SHP77 (cell line): ENCODE measurements at places on chromosomes 7 and 10.
A peak's percentile ranks its signal among the peaks of the same experiment; 100 is the strongest.

DNA sequence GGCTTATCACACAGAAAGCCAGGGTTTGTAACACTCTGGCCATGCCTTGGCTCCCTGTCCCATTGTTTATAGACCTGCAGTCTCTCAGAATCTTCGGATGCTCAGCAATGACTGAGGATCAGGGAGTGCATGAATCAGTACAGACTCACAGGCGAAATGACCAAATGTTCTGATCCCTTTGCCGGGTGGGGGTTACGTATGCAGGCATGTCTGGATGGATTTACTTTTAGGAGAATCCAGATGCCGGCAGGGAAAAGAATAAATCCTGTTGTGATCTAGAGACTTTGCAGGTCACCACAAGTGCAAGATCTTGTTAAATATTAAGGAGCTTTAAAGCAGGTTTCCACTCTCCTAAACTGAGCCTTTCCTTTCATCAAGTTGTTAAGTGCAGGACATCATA lies 149.5 kb downstream of the SFMBT2 start:
- DNase-seq = no peak

DNA sequence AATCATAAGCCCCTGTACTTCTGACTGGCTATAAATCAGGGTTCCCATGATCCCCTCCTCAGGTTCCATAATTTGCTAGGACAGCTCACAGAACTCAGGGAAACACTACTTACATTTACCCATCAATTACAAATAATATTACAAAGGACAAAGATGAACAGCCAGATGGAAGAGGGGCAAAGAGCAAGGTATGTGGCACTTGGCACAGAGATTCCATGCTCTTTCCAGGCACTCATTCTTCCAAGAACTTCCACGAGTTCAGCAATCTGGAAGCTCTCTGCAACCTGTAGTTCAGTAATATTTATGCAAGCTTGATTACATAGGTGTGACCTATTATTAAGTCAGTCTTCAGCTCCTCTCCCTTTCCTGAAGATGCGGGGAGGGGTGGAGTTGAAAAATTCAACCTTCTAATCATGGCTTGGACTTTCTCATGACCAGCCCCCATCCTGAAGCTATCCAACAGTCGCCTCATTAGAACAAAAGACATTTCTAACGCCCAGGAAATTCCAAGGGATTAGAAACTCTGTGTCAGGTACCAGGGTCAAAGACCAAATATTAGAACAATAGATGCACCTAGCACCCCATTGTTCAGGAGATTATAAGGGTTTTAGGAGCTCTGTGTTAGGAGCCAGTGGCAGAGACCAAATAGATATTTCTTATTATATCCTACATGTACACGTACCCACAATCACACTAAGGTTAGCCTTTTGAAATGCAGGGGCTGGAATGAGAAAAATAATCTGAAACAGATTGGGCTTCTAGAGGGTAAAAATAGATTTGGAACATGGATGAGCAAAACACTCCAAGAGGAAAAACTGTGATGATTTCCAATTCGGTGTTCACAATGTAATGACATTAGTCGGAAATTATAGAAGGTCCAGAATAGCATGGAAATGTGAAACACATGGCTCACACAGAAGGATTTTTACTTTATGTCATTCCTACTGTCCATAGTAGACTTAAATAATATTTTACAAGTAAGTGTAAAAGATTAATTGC lies 7.0 kb downstream of the ANKMY2 start:
- no peak for DNase-seq

DNA sequence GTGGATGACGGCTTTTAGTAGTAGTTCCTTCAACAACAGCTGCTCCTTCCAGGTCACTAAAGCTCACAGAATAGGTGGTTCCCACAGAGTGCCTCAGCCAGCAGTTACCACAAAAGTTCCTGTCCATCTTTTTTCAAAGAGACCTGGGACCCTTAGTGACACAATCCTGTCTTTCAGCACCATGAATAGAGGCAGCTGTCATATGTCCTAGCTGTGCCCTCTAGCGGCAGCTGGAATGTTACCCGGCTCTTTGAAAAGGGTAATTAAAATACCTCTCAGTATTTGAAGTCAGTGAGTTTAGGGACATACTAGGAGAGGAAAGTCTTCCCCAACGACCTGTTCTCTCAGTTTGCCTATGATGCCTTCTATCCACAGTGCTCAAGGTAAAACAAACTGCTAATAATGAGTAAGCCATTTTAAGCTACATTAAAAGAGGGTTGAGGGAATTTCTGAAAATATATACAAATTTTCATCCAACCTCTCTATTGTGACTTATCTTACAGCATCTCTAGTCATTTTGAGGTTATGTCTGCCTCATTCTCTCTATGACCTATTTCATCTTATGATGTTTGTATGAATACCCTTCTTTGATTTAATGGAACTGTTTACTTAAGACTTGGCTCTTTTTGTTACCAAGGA lies 290.8 kb downstream of the NXPH1 start:
- DNase-seq = peak; percentile 77

- no peak for DNase-seq
Measured at GRCh38 chr7:124630395-124630794, 135.2 kb downstream of the GPR37 start.

GRCh38 chr7:10838228-10838627 lies 135.4 kb upstream of the PHF14 start:
- no peak for DNase-seq

DNA sequence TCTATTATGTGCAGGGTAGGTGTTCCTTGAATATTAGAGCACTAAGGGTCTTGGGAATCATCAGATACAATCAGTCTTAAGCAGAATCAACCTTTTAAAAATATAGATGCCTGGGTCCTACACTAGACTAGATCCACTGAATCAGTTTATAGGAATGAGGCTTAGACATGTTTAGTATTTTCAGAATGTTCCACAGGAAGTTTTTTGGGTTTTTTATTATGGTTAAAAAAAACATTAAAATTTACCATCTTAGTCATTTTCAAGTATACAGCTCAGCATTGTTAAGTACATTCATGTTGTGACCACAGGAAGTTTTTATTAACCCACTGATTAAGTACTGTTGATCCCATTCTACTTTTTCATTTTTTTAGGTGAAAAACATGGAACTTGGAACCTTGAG lies 135.7 kb downstream of the LCOR start:
- DNase-seq = no peak

DNA sequence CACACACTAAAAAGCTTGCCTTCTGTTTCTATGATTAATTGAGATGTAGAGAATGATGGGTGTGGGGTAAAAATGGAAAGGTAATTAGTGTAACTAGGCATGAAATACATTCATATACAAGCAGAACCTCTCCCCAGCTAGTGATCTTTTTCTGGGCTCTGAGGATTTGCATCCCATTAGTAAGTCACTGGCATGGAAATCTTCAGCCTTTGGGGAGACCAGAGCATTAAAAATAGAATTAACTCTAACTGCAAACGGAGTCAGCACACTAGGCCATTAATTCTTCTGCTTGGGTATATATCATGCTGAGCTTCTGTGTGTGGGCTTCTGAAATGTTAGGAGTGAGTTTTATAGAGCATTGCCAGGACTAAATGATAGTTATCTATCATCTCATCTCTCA lies 128.9 kb downstream of the HDAC9 start:
- DNase-seq = no peak

DNA sequence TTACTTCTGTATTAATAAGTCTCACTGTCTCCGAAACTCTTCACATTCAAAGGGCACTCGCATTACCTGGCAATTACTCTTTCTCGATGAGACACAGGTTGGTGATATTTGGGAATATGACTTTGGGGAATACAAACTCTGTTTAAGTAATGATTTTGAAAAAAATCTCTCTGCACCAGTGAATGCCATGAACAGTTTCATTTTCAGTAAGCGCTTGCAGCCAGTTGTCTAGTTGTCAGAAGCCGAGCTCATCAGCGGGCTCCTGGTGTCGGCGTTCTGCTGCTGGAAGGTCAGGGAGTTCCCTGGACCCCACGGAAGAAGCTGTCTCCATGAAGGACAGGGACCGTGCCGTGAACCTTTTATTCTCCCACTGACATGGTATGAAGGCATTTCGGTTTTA lies 57.7 kb downstream of the PTPRE start:
- no peak for DNase-seq

DNA sequence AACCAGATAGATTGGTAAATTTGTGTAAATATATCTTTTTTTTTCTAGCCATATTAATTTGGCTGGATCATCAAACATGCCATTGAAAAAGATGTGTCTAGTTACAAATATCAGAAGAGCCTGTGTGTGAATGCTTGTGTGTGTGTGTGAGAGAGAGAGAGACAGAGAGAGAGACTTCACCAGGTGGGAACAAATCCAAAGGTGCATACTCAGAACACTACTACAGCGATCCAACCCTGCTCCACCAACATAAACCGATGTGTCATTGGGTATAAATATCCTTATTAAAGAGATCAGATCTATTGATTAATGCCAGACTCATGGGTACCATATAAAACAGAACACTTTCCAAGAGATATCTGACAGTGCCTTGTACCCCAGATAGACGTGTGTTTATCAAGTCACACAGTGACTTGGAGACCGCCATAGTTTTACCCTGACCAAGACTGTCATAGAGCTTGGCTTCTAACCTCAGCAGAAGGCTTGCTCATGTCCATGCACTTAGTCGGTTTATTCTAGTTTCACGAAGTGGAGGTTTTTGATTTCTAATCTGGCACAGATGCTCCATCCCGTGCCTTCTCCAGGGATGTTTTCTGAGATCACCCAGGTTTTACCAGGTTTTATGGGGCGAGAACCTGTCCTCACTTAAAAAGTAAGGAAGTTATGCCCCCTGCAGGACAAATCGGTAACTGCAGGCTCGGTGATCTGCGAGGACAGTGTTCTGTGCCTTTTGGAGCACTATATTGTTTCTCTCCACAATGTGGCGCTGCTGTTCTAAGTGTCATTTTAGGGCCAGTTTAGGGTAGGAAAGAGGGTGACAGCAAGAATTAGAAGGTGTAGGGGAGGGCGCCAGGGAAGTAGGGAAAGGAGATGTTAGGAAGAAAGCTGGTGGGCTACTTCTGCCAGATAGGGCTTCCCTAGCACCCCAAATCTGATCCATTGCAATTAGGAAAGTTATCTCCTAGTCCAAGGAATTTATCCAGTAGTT lies 29.3 kb upstream of the WNT8B start:
- peak; percentile 93 for DNase-seq

DNA sequence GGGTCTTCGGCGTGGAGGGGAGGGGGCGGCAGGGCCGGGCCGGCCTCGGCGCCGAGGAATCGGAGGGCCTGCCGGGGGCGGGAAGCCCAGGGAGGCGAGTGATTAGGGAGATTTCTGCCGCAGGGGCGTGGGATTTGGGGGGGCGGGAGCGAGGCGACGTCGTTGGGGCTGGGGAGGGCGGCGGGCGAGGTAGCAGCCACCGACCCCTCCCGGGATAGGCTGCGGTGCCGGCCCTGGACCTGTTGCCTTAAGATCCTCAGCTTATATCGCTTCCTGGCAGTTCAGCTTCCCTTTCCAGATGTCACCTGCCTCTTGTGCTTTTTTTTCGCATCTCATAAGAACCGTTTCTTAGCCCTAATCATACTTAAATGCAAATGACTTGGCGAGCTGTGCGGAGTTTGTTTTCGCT lies 655 bp downstream of the LMTK2 start:
- no peak for DNase-seq

DNA sequence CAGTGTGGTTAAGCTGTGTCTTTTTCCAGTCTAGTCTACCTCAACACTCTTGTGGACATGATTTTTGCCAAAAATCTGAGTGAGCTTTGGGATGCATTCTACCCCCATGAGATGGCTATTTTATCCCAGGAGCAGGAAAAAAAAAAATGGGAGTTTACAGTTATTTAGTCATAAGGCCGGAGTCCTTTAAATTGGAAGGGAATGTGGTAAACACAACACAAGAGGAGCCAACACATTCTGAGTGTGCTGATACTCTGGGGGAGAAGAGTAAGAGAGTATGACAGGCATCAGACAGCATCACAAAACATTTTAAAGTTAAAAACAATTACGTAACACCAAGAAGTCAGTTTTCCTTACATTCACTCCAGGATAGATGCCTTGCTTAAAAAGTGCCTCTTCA lies 46.1 kb downstream of the C1GALT1 start:
- DNase-seq = no peak

- DNase-seq = peak; percentile 69
Measured at GRCh38 chr7:84194484-84195271, at the start of gene SEMA3A. SEMA3A (minus strand) TSS chr7:84194789; CDS start chr7:84194586, 203 bp downstream.

- DNase-seq = no peak
Measured at GRCh38 chr7:36283711-36284130, 105.9 kb upstream of the ANLN start.

GRCh38 chr7:2144926-2145325 lies 87.8 kb downstream of the MAD1L1 start:
- DNase-seq = no peak

- DNase-seq = no peak
Measured at GRCh38 chr7:69465262-69465661, 133.0 kb upstream of the AUTS2 start.

- no peak for DNase-seq
Measured at GRCh38 chr10:132570771-132571649, 33.4 kb downstream of the INPP5A start.

GRCh38 chr10:131049016-131049415 lies 262.5 kb downstream of the TCERG1L start:
- no peak for DNase-seq

DNA sequence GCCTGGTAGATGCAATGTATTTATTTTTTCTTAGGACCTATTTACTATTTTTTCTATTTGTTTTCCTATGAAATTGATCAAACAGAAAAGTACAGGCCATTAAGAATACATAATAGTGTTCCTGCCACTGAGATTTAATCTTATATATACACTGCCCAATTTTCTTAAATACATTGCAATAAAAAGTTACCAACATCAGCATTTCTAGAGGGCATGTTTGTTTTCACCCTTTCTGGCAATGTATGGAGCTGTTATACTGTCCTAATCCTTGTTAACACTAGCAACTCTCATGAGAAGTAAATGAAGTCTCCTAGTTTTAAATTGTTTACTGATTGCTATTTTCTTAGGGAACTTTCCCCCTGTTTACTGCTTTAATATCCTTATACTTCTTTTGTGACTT lies 359.1 kb upstream of the SEMA3A start:
- DNase-seq = no peak

DNA sequence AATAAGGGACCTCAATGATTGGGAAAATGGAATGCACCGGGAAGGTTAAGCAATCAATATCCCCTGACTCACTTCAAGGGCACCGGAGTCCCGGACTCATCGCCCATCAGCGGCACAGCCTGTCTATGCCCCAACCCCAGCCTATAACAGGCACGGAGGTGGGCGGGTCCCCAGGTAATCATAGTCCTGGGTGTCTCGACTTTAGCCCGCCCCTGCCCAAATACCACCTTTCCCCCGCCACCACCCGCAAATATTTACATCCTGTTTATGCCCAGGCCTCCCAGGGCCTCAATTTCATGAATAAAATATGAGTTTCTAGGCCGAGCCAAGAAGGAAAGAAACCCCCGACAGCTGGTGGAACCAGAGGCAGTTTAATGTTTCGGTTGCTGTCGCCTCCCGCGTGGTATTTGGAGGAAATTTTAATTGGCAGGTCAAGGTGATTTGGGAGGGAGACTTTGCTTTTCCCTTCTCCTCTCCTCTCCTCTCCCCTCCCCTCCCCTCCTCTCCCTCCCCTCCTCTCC lies 15.6 kb upstream of the RFC2 start:
- DNase-seq = peak; percentile 76

GRCh38 chr10:103197903-103198302 lies 4.8 kb upstream of the NT5C2 start:
- DNase-seq = no peak

GRCh38 chr7:53111031-53111430 lies 75.6 kb downstream of the POM121L12 start:
- DNase-seq = no peak

- peak; percentile 78 for DNase-seq
Measured at GRCh38 chr7:124765401-124766352, at the start of gene GPR37. GPR37 (minus strand) TSS chr7:124765792; CDS start chr7:124764976, 816 bp downstream.

- DNase-seq = no peak
Measured at GRCh38 chr10:32964270-32964669, 6.2 kb upstream of the ITGB1 start.

- DNase-seq = no peak
Measured at GRCh38 chr10:78763651-78764395, 304.9 kb upstream of the ZMIZ1 start.
